ENCODE measurements at places on chromosomes 13 and 19.

DNA sequence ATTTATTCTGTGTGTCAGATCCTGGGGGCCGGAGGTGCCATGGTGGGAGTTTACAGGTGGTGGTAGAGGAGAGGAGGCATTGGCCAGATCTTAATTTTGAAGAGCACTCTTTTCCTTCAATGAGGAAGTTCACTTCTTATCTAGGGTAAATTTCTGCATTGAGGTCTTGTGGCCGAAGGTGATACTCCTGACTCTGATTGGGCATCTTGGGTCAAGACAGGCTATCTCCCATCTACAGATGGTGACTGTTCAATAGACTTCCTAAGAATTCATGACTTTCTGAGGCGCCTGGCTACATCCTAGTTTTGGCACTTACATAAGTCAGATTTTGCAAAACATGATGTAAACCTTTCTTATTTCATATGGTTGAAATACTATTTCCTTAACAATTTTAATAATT, 135.2 kb downstream of the SUCLA2 start:
- DNase-seq, result no peak

- no peak for DNase-seq
These were observed 174.4 kb downstream of the DCT start for GRCh38 chr13:94305033-94305432.

DNA sequence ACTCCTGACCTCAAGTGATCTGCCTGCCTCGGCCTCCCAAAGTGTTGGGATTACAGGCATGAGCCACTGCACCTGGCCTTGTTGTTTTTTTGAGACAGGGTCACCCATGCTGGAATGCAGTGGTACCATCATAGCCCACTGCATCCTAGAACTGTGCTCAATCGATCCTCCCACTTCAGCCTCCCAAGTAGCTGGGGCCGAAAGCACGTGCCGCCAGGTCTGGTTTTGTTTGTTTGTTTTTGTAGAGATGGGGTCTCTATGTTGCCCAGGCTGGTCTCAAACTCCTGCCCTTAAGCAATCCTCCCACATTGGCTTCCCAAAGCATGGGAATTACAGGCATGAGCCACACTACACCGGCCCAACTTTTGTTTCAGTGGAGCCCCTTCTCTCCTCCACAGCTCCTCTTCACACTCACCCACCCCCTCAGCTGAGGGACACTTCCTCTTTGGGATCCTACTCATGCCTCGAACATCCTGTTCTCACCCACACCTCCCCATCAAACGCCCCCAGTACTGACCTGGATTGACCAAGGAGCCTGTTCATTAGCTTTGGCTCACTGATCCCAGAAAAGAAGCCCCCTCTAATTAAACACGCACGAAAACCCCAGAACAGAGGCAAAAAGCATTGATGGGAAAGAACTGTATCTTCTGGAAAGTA, 12.8 kb upstream of the CERS4 start:
- DNase-seq, result no peak

DNA sequence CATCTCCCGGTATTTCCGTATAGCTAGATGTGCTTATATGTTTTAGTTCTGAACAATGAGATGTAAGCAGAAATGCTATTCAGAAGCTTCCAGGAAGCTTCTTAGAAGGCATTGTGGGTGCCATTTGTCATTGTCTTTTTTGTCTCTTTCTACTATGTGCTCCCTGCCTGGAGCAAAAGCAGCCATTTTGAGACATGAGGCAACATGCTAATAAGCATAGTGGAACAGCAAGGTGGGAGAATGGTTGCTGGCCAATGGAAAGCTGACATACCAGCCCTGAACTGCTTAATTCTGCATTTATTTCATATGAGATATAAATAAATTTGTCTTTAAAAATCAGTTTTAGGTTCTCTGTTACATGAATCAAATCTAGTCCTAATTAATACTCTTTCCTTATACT, 299.7 kb downstream of the LMO7 start:
- DNase-seq, result no peak

DNA sequence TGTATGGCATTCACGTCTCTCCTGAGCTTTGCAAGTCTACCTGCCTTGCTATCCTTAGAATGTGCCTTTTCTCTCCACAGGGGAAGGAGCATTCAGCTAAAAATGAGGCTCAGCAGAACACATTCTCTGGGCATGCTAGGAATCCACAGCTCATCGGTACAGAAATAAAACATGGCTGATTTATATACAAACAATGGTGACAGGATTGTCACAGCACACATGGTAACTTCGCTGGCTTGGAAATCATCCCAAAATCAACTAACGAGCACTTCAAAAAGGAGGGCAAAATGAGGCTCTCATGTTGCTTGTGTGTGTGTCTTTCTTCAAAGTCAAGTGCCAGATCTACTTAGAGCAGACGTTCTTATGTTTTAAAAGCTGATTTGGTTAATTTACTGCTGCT, 373.0 kb downstream of the FGF14 start:
- DNase-seq, result no peak

DNA sequence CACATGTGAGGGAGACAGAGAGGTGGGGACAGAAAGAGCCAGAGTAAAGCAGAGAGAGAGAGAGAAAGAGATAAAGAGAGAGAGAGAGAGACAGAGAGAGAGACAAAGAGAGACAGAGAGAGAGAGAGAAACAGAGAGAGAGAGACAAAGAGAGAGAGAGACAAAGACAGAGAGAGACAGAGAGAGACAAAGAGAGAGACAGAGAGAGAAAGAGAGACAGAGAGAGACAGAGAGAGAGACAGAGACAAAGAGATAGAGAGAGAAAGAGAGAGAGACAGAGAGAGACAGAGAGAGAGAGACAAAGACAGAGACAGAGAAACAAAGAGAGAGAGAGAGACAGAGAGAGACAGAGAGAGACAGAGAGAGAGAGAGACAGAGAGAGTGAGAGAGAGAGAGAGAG, 4.2 kb upstream of the TTYH1 start:
- DNase-seq, result no peak

- DNase-seq, result no peak
These were observed at the start of gene EDNRB for GRCh38 chr13:77918391-77919245. TSS of gene EDNRB (minus strand) at chr13:77918831. CDS start at chr13:77918573, 258 bp downstream.

- no peak for DNase-seq
These were observed 207.9 kb upstream of the UFM1 start for GRCh38 chr13:38141792-38142191.

DNA sequence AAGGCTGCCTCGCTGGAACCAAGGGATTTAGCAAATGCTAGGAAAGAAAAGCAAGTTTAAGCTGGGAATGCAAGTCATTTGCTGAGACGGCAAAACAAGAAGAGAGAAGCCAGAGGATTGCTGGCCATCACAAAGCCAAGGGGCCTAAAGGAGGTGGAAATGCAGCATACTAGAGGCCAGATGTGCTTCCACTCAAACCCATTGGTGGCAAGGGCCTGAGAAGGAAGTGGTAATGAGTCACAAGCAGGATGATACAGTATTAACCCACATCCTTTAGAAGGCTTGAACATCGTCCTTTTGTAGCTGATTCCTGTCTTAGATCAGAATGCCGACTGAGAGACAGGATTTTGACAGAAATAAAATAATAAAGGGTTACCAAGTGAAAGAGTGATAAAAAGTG, 68.2 kb downstream of the ITGBL1 start:
- DNase-seq, result no peak

DNA sequence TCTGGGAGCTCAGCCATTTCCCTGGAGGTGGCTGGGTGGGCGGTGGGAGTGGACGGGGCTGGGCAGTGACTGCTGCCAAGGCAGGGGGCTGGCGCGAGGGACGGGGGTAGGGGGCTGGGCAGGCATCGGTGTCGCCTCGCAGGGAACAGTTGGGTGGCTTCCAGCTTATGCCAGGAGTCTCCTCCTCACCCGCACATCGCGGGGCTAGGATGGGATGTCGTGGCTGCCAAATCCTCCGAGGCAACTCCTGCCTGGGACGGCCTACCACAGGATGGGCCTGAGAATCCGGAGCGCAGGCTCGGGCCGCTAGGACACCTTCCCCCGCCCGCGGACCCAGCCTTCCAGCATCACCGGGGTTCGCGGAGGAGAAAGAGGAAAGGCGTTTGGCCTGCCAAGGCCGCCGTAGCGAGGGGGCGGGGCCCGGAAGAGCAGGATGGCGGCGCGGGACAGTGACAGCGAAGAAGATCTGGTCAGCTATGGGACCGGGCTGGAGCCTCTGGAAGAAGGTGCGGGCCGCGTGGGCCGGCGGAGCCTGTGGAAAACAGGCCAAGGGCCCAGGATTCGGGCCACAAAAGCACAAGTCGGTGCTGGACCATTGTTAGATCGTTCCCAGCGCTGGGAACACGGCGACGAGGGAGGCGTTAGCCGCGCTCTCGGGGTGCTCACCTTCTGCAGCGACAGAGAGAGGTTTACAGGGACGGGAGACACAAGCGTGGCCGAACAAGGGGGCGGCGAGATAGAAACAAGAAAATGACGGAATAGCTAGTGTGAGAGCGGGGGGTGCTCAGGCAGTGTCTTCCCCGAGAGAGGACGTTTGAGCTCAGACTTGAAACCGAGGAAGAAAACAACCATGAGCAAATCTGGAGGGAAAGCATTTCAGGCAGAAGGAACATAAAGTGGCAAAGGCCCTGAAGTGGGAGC, at the start of gene GPATCH1:
TSS of gene GPATCH1 (plus strand) at position 421 of the 921 bp plus-strand sequence. CDS start at position 434, 13 bp downstream.
- peak; percentile 63 for DNase-seq

GRCh38 chr13:21015284-21015683, 46.1 kb downstream of the LATS2 start:
- DNase-seq, result no peak

- DNase-seq, result no peak
These were observed 468.9 kb downstream of the KLF12 start for GRCh38 chr13:73665261-73665660.

- no peak for DNase-seq
These were observed 105.1 kb downstream of the UQCRFS1 start for GRCh38 chr19:29107831-29108230.

DNA sequence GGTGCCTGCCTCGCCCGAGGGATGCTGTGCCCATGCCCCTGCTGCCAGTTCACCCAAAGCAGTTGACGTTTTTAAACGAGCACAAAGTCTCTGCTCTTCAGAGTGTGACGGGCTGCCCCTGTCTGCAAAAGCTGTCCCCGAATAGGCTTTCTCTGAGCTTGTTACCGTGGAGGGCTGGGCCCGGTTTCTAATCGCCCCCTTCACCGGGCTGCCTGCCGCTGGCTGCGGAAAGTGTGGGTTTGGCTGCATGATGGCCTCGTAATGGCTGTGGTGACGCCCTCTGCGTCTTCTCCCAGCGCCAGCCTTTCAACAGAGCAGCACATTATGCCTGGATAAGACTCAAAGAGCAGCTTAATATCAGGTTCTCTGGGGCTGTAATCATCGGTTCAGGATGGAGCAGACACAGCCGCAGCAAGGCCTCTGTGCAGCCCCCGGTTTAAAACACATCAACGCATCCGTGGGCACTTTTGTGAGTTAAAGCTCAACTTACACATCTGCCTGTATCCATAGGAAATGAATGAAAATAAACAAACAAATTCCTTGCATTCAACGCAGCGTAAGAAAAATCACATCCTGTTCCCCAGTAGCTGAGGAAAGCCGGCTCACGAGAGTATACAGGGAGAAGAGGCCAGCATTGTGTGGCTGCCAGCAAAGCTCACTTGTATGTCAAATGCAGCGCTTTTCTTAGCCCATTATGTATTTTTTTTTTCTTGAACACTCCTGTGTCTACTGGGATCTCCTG, 166.4 kb upstream of the SOX1 start:
- DNase-seq, result no peak

DNA sequence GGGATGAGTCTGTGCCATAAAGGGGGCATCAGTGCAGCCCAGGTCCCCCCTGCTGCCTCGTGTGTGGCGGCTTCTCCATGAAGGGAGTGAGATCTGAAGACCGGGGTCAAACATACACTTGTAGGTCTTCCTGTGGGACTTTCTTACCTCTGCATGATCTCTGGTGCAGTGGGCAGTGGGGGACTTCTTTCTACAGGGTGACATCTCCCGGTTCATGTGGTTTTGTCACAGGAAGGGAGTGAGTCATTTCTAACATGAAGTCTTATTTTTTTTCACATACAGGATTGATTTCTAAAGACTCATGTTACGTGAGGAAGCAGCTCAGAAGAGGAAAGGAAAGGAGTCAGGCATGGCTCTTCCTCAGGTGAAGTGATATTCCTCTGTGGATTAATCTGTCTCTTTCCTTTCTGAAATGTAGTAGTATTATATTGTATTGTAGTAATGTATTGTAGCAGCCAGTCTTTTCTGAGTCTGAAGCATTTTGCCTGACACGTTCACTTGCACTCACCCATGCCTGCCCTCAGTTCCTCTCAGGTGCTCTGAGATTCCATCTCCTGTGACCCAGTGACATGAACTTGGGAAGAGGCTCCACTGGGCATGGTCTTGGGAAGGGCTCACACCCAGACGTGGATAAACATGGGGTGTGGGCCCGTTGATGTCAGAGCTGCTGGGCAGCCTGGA, 15.7 kb downstream of the ZNF808 start:
- DNase-seq, result no peak

GRCh38 chr13:53783471-53783870, 754.9 kb downstream of the OLFM4 start:
- DNase-seq, result no peak

DNA sequence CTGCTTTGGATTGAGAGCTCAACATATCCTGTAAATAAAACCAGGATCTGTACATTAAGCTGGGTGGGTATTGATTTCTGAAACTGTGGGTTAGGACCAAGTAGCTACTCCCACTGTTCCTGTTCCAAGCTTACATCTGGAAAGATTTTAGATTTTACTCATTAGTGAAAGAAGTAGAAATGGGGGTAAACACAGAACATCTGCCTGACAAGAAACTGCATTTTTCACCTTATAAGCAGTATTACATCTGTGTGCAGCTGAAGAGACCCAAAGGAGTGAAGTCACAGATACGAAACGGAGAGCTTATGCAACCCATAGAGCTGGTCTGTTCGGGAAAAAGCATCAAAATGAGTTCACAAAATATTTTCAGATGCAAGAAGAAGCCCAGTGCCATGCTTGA, 235.2 kb downstream of the SLITRK5 start:
- DNase-seq, result no peak

GRCh38 chr13:28657784-28658538, 969 bp upstream of the POMP start:
- DNase-seq, result no peak

- no peak for DNase-seq
These were observed 1.1 kb downstream of the NAXD start for GRCh38 chr13:110616103-110617101.

- DNase-seq, result no peak
These were observed 661.7 kb upstream of the SLITRK1 start for GRCh38 chr13:84543962-84544361.

DNA sequence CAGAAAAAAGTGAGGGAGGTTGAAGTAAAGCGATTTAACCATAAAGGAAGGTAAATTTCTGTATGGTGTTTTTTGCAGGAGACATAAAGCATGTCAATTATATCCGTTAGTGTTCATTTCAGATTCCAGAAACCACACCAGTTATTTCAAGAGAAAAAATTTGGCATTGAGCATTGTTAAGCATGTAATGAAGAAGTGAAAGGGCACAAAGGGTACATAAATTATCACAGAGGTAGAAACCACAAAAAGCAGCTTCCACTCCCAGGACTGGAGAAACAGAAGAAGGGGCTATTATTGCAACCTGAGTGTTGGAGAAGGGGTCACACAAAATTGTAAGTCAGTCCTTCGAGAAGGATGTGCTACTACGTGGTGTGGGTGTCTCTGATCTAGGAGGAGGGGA, 72.2 kb upstream of the DACH1 start:
- DNase-seq, result no peak

- no peak for DNase-seq
These were observed 43.7 kb upstream of the KCTD15 start for GRCh38 chr19:33752945-33753344.

- no peak for DNase-seq
These were observed 123.9 kb downstream of the SLC7A1 start for GRCh38 chr13:29471551-29471950.

All from activated CD8-positive, alpha-beta memory T cell treated with anti-CD3 and anti-CD28 coated beads for 48 hours (primary cell).